ENCODE measurements at places on chromosomes 5 and 9.

- no peak for DNase-seq
These were observed 117.6 kb downstream of the PRDM6 start for GRCh38 chr5:123206618-123207017.

DNA sequence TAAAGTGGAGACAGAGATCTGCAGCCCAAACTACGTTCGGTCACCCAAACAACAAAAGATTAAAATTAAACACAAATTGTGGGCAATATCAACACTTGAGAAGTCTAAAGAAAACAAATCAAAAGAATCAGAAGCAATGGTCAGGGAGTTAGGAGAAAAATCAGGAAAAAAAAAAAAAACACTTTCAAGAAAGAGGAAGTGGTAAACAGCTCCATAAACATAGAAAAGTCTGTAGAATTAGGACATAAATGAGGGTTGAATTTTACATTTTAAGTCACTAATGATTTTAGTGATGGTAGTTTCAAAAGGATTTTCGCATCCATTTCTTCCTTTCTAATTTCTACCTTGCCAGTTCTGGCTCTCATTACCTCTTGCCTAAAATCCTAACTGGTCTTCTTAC is 10.1 kb downstream of the RNF145 start:
- DNase-seq = no peak

GRCh38 chr5:18394443-18394804 is 760.2 kb downstream of the TAF11L14 start:
- DNase-seq = no peak

GRCh38 chr9:104805441-104805840 is 41.5 kb downstream of the NIPSNAP3B start:
- no peak for DNase-seq

GRCh38 chr5:147539053-147539452 is 29.2 kb upstream of the DPYSL3 start:
- no peak for DNase-seq

GRCh38 chr9:108021096-108021710 is 531.6 kb upstream of the KLF4 start:
- no peak for DNase-seq

DNA sequence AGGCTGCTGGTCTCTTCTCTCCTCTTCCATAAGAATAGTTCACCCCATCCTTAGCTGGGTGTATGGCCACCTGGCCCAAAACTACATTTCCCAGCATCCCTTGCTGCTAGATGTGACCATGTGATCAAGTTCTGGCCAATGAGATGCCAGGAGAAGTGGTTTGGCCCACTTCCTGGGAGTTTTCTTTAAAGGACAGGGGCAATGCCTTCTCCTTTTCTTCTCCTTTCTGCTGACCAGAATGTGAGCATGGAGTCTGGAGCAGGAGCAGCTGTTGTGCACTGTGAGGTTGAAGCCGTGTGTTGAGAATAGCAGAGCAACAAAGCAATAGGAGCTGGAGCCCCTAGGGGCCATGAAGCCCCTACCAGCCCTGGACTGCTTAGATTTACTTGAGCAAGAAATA is 36.8 kb downstream of the C9orf50 start:
- DNase-seq = no peak

GRCh38 chr9:132319421-132320110 is 35.2 kb downstream of the SETX start:
- no peak for DNase-seq

GRCh38 chr5:584216-584615 is 27.9 kb upstream of the CEP72 start:
- no peak for DNase-seq

DNA sequence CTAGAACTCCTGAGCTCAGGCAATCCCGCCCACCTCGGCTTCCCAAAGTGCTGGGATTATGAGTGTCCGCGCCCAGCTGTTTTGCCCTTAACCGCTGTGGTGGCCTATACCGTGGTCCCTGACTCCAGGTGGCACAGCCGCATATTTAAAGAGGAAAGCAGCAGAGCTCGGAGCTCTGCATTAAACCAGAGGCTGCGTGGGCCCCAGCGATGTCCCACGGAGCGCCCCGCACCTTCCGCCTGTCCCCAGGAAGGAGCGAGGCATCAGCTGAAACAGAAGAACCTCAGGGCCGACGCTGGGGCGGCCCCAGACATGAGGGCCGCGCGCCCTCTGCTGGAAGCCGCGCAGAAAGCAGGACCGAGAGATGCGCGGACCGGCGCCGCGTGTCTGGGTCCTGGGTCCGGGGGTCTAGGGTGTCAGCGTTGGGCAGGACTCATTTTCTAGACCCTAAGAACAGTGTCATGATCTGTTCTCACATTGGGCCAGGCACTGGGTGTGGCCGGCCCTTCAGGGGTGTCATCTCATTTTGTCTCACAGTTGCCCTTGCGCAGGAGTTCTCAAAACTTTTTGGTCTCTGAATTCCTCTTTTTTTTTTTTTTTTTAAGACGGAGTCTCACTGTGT is 37.7 kb downstream of the LAMC3 start:
- no peak for DNase-seq

DNA sequence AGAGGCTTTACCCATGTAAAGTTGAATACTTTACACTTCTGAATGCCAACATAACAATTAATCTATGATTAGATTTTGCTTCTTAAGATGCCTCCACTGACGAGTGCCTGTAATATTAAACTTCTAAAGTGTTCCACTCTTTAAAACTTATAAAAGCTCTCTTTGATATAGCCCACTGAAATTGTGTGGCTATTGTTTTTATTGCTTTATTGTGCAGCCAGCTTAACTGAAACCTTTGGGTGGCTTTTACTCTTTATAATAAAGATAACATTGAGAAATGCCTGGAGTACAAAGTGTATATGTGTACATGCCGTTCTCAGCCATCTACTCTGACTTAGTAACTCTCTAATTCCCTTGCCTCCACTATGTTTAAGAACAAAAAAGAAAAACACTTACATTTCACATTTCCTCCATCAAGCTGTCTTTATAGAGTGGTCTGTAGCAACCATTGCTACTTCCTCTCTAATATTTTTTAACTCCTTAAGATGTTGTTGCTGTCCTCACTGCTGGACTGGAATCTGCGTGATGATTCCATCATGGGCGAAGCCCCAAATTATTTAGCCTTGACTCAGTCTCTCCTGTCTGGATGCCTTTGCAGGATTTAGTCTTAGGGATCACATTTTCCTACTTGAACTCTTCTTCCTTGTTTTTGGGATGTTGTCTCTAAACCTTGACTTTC is 9.1 kb downstream of the PIK3R1 start:
- no peak for DNase-seq

GRCh38 chr9:3676766-3677165 is 151.0 kb upstream of the RFX3 start:
- DNase-seq = no peak

GRCh38 chr9:37287317-37287716 is 135.2 kb upstream of the GRHPR start:
- no peak for DNase-seq

DNA sequence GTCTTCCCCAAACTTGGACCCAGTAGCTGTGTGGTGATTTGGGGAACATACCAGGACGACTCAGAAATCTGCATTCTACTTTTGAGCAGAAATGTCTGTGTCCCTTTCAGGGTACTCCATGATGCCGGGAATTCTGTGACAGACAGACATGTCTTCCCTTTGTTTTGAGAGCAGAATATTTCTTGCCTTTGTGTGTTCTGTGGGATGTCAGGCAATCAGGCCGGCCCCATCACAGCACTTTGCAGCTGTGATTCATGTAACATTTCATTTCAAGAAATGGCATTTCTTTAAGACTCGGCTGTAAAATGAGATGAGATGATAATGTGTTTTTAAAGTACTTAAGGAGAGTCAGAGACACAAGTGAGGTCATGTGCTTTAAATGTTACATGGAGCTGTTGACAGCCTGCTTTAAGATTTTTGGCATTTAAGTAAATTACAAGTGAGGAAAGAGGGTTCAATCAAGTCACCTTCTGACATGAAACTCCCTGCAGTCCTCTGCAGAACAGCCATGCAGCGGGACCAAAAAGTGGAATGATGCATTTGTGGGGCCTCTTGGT is 98.7 kb downstream of the SLC28A3 start:
- DNase-seq = no peak

DNA sequence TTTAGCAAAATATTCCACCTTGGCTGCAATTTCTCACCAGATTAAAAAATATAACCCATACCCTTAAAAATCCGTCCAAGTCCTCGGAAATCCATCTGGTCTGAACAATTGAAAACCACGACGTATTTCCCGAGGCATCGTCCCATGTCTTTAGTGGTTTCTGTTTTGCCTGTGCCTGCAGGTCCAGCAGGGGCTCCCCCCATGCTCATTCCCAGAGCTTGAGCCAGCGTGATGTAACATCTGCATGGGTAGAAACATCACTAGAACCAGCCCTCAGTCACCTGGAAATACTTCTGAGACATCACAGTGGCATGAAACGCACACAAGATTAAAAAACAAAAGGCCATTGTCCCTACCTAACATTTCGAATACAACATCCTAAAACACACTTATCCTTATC is 114.0 kb downstream of the DNAH5 start:
- DNase-seq = no peak

GRCh38 chr5:98540056-98540455 is 233.4 kb upstream of the RGMB start:
- no peak for DNase-seq

All from brain pericyte (primary cell).